ENCODE measurements at places on chromosomes 1 and 21.

GRCh38 chr1:10253755-10254154, 43.4 kb downstream of the KIF1B start:
- no peak for DNase-seq

DNA sequence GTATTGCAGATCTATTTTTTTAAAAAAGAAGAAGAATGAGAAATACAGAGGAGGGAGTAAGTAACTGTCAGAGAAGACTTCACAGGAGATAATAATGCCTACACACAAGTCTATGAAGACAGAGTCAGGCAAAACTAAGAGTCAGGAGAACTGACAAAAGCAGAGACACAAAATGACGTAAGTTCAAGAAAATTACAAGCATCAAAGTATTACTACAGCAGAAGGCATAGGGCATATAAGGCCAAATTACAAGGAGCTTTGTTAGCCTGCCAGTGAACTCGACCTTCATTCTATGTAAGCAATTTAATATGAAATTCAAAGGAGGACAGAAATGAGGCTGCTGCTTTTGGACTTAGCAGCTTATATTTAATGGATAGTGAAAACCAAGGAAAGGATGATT, 23.7 kb downstream of the FAF1 start:
- no peak for DNase-seq

DNA sequence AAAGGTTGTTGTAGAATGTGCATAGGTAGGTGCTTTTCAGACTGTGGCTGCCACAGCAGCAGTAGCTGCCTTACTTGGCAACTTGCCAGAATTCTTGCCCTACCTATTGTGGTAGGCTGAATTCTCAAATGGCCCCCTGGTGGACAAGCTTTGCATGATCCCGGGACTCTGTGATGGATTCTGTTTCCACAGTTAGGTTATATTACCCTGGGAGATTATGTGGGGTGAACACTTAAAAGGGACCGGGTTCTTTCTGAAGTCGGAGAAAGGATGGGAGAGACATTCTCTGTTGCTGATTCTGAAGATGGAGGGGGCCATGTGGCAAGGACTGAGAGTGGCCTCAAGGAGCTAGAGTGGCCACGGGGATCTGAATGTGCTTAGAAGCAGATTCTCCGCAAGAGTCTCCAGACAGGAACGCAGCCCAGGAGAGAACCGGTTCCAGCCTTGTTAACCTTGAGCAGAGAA, 32.1 kb upstream of the KCNE1 start:
- DNase-seq, result no peak

DNA sequence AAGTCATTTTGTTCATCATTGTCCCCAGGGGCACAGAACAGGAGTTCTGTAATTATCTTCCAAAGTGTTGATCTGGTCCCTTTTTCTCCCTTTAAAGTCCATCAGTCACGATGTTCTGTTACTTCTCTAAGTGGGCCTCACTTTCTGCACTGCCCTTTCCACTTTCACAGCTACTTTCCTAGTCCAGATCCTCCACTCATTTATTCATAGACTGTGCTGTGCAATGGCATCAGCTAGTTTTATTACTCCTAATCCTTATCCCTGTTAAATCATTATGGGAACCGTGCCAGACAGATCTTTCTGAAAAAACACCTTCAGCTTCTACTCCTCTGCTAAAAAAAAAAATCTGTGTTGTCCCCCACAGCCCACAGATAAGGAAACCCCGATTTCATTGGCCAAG, 64.0 kb upstream of the BCL10 start:
- no peak for DNase-seq

DNA sequence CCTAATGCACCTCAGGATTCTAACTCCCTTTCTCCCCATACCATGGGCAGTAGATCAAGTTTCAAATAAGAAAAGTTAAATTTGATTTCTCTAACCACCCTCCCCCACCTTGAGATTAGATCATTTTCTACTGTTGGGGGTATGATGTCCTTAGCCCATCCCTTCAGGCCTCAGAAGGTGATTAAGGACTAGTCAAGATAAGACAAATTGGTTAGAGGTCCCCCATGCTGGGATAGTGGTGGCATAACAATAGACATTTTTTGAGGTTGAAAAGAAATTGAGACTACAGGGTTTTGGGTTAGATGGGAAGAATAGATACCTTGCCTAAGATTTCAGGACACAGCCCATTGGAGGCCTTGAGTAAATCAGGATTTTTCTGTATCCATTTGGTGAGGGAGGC, 2.5 kb downstream of the CFAP126 start:
- no peak for DNase-seq

DNA sequence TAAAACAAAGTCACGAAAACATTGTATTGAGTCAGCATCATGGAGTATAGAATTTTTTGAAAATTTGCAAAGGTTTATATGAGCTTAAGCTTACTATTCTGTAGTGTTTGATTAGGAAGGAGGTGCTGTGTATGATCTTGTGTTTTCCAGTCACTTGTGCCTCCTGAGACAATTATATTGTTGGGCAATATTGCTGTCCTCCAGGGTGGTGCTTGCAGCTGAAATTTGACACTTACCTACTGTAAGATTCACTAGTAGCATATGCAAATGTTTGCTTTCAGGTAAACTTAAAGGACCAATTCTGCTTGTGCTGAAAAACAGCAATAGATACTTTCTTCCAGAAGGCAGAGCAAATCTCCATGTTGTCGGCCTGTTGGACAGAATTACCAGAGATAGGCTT, 268.0 kb downstream of the TGFB2 start:
- no peak for DNase-seq

DNA sequence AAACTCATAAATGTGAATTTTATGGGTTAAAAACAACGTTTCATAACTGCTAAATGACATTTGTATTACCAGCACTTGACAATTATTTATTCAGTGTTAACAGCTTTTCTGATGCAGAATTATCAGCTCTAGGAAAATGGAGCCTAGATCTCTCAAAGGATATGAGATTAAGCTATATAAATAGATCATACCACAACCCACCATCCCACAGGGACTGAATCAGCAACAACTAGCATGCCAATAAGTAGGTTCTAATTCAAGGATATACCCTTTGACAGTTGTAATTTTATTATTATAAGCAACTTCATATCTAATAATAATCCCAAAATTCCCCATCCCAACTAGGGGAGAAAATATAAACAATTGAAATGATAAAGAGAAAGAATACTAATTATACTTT, 275.4 kb upstream of the RGS18 start:
- no peak for DNase-seq

DNA sequence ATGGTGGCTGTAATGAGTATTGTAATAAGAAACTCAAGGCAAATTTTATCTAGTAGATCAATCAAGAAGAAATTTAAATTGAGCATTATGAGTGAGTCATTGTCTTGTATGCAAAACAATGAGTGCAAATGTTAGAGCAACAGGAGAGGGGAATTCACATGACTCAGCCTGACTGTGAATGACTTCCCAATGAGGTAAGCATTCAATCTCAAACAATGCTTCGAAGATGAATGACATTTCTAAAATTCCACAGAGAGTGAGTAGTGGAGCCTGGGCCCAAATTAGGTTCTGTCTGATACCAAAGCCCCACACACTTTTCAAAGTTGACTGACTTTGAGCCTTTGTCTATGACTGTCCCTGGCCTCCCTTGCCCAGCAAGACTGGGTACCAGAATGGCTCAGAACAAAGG, 738.0 kb downstream of the PTPRU start:
- DNase-seq, result peak; percentile 74

DNA sequence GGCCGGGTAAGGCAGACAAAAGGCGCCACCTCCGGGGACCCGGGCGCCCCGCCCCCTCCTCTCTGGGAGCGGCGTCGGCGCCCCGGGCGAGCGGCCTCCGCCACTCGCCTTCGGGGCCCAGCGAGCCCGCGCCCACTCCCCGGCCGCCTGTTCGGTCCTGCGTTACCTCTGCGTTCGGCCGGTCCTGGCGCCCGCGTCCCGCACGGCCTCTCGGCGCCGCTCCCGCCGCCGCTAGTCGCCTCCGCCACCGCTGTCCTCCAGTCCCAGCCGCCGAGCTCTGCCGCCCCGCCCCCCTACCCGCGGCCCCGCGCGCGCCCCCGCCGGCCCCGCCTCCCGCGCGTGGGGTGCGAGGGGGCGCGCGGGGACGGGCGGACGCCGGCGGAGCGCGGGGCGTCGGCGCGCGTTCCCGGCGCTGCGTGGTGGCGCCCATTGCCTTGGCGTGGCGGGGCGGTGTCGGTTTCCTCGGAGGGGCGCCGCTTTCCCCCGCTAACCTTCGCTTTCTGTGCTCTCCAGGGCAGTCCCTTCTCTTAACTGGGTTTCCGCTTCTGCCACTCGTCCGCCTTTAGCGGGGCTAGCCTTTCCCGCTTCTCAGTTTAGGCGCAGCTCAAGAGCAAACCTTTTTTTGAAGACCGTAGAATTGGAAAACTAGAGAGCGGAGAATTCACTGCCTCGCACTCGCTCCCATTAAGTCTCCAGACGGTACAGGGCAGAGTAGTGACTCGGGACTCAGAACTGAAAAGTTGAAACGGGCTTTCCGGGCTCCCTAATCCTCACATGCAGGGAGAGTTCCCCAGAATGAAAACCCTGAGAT, at the start of gene HP1BP3:
Gene HP1BP3 (minus strand): TSS at position 279 of the 811 bp plus-strand sequence. CDS start 6,867 bp downstream, outside the sequence.
- no peak for DNase-seq

GRCh38 chr1:64578270-64578973, 108.5 kb downstream of the CACHD1 start:
- DNase-seq, result no peak

- DNase-seq, result no peak
Observed at GRCh38 chr21:37484535-37485474, 118.2 kb downstream of the DYRK1A start.

Measured in Panc1 (cell line).